ENCODE measurements at places on chromosomes 3 and 15. TPM values are rescaled to one million over a fixed set of nuclear protein-coding genes. Genes with fewer than 3 reads are reported as not detected.

DNA sequence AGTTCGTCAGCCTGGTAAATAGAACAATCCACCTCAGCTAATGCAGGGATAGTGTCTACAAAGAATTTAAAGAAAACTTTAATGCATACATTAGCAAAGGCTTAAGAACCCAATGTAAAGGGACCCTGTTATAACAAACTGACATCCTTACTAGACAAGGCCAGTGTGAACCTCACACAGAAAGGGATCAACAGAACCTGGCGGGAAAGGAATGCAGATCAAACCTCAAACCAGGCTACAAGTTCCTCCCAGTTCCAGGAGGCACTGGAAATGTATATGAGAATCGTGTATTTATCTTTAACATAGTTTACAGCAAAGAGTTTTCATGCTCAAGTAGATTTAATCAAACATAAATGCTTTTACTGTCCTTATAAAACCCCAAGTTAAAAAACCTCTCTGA lies 37.6 kb upstream of the ATP11B start:
- no peaks in the 10 kb centered on the region for H3K27me3 ChIP-seq
- no peaks in the 10 kb centered on the region for H3K36me3 ChIP-seq
- no peaks in the 10 kb centered on the region for H3K4me1 ChIP-seq

Gene C3orf49
- total RNA-seq = not detected

- H3K27me3 ChIP-seq = no peaks in the 10 kb centered on the region
- H3K36me3 ChIP-seq = no peaks in the 10 kb centered on the region
- H3K4me3 ChIP-seq = no peak overlapping the region
- DNase-seq = peak; percentile 81
- H3K4me1 ChIP-seq = no peaks in the 10 kb centered on the region
Measured at GRCh38 chr3:5022966-5023776, 43.9 kb downstream of the BHLHE40 start.

- no peak for DNase-seq
- H3K4me3 ChIP-seq = no peak overlapping the region
- H3K27me3 ChIP-seq = no peaks in the 10 kb centered on the region
- no peaks in the 10 kb centered on the region for H3K4me1 ChIP-seq
- no peak overlapping the region for H3K27ac ChIP-seq
- H3K36me3 ChIP-seq = no peaks in the 10 kb centered on the region
Measured at GRCh38 chr3:155554777-155555451, 190.0 kb downstream of the PLCH1 start.

- no peak for DNase-seq
- H3K4me1 ChIP-seq = no peaks in the 10 kb centered on the region
- H3K36me3 ChIP-seq = no peaks in the 10 kb centered on the region
Measured at GRCh38 chr3:114892880-114893279, 254.2 kb downstream of the ZBTB20 start.

GRCh38 chr15:72117486-72118016 lies 399 bp downstream of the MYO9A start:
- H3K4me1 ChIP-seq = no peaks in the 10 kb centered on the region
- peak; percentile 77 for DNase-seq
- no peaks in the 10 kb centered on the region for H3K36me3 ChIP-seq
- H3K27ac ChIP-seq = peak overlapping the region; percentile 98
- no peaks in the 10 kb centered on the region for H3K27me3 ChIP-seq
- peak overlapping the region; percentile 75 for H3K4me3 ChIP-seq

- H3K4me3 ChIP-seq = no peak overlapping the region
- no peak overlapping the region for H3K27ac ChIP-seq
- no peaks in the 10 kb centered on the region for H3K27me3 ChIP-seq
- DNase-seq = no peak
- H3K36me3 ChIP-seq = no peaks in the 10 kb centered on the region
- H3K4me1 ChIP-seq = no peaks in the 10 kb centered on the region
Measured at GRCh38 chr15:29058903-29059539, 173.2 kb downstream of the APBA2 start.

Gene GOLGA8M
- 4.0 TPM for total RNA-seq

Gene CYP8B1
- total RNA-seq = not detected

Gene TUBGCP4
- total RNA-seq = 21.1 TPM

Measured in breast epithelium (tissue), 4 donors.